Activated CD4-positive, alpha-beta T cell treated with anti-CD3 and anti-CD28 coated beads for 36 hours (primary cell): ENCODE measurements at places on chromosomes 12 and 14.

DNA sequence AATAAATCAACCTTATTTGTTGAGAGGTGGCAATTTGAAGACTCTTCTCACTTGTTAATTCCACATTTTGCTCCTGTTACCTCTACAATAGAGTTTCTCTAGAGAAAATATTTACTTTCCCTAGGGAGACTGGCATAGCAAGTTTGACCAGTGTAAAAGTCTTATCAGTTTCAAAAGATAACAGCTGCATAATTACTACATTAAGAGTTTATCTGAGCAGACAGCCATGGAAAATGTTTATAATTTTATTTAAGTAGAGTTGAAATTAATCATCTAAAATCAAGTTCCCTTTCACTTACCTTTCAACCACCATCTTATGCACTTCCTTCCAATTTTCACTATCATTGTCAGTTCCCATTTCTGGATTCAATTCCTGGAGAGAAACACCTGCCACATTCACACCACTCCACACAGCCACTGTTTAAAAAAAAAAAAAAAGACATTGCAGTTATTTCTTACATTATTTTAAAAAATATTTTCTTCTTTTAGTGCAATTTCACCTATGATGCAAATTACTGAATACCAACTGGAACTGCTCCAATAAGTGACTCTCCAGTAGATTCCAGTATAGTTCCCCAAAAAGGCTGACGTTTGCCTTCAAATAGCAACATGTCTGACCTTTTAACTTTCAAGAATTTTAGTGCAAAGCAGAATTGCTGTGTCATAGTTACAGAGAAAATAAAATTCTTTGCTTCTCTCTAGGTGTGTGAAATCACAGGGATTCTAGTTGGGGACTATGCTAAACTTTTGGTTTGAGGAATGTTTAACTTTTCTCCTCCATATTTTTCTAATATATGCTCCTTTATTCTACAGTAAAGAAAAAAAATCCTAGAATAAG, 19.4 kb downstream of the LDHB start:
- DNase-seq, result no peak

DNA sequence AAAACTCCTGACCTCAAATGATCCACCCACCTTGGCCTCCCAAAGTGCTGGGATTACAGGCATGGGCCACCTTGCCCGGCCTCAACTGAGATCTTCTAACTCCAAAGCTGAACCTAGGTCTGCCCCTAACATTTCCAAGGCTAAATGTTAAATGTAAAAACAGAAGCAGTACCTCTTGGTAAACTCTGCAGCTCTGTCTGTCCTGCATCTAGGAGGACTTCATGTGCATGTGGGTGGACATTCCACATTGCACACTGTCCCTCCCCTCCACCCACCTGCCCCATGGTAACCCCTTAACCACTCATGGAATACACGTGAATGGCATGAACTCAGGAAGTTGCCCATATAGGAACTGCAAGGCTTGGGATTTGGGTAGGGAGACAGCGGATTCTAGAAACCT, 33.1 kb downstream of the SNX6 start:
- no peak for DNase-seq

GRCh38 chr12:10395390-10395998, 5.7 kb upstream of the KLRK1 start:
- no peak for DNase-seq

GRCh38 chr12:63467951-63468350, 200.3 kb downstream of the DPY19L2 start:
- no peak for DNase-seq

- DNase-seq, result no peak
These were observed 412.5 kb downstream of the ZFP36L1 start for GRCh38 chr14:68380329-68380741.

DNA sequence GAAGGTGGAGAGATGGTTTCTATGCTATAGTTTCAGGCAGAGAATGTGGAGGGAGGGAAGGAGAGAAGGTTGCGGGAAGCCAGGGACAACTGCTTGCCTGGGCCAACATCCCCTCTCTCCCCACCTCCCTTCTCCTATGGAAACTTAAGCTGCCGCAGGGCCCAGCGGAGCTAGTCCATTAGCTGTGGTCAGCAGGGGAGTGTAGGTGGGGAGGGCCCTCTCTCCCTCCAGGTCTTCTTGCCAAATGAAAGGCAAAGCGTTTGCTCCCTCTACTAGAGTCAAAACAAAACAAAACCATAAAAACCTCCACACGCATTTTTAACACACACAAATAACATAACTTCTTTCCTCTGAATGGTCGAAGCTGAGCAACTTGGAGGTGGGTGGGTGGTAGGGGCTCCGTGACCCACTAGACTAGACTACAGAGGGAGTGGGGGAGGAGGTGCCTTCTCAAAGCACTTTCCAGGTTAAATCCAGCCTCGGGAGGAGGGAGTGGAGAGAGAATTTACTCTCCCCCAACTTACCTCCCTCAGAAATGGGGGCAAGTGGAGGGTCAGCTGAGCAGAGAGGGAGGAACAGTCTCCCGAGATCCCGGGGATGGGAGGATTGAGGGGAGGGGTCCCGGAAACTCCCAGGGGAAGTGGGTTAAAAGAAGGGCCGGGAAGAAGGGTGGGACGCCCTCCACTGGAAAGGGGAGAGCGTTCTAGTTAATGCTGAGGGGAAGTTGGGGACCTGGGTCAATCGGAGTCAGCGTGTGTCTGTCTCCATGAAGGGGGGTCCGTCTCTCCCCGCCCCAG, 4.6 kb upstream of the CACNB3 start:
- DNase-seq, result no peak

DNA sequence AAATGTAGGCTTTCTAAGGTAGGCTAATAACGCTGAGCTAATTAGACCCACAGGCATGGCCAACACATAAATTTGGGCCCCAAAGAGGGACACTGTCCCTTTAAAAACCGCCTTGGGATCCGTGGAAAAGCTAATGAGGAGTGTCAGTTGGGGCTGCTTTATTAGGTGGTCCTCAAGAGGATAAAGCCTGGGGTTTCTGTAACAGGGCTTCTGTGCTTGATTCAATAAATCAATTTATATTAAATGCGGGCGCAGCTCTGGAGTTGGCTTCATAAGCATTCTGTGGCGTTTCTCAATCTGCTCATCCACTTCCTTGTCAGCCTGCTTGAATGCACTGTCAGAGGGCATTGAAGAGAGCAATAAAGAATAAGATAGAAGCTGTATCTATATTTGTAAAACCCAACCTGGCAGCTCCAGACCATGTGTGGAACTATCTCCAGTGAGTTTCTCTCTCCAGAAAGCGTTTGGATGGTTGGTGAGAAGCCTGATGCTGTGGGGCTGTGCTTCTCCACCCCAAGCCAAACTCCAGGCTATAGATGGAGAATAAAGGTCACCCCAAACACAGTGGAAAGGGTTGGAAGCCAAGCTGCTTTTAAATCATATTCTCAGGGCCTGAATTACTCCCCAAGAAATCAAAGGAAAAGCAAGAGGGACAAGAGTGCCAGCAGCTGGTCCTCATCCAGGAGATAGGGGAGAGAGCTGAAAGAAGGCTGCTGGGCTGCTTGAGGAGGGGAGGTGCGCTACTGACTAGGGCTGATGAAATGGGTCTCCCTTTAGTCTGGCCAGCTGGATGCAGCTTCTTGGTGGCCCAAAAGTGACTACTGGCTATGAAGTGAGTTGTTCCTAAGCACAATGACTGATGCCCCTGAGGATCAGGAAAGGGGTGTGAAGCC, 222.0 kb downstream of the PPM1H start:
- no peak for DNase-seq

GRCh38 chr12:49568442-49569162, 660 bp upstream of the MCRS1 start:
- no peak for DNase-seq

DNA sequence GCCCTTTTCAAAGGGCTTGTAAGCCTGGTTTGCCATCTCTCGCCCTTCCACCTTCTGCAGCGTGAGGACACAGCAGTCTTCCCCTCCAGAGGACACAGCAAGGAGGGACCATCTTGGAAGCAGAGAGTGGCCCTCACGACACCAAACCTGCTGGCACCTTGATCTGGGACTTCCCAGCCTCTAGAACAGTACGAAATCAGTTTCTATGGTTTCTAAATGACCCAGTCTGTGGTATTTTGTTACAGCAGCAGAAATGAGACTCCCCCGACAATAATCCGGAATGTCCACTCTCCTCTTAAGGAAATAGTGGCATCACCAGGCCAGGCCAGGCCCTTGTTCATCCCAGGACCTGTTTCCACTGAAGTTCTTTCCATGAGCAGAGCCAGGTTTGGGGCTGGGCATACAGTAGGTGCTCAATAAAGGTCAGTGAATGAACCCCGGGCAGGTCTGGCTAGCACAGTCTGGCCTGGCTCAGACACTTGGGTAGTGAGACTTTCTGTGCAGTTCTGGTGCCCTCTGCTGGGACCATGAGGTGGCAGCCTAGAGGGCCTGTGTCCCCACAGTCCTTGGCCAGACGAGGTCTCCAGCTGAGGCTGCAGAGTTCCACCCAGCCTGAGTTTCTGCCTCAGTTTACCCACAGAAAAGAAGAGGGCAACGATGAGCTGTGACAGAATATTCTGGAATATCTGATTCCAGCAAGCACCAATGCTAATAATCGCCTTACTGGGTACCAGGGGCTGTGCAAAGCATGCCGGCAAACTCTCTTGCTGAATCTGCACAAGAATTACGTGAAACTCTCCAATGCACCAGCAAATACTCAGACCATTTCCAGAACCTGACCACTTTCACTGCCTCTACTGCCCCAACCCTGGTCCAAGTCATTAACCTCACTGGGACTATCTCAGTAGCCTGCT, 14.0 kb downstream of the ABCB9 start:
- DNase-seq, result peak; percentile 85

DNA sequence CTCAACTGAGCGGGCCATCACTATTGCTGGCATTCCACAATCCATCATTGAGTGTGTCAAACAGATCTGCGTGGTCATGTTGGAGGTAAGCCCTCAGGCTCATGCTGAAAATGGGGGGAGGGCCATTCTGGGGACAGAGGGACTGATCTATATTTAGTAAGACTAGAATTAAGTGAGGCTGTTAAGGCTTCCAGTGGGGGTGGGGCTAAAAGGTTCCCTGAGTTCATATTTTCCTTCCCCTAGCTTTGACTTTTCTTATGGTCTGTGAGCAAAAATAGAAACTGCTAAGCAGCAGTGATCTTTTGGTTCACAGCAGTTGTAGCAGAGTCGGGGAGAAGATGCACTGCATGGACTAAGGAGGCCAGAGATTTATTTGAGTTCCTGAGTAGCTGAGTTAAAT, 9.2 kb downstream of the PCBP2 start:
- no peak for DNase-seq
